K562 (cell line): ENCODE measurements at places on chromosomes 4 and X. TPM values are rescaled to one million over a fixed set of nuclear protein-coding genes. Genes with fewer than 3 reads are reported as not detected.

The TSPAN7 gene
- 0.16 and 0.18 TPM in 2 replicates for total RNA-seq

The MTHFD2L gene
- 24.6 and 27.7 TPM in 2 replicates for total RNA-seq

The DNAAF6 gene
- not detected in 2 replicates for total RNA-seq

The ARAP2 gene
- total RNA-seq: 0.18 and 0.22 TPM in 2 replicates

- peaks cover 5% of the 10 kb centered on the region; the same call in 1 of the 2 replicates for H3K27me3 ChIP-seq
- H3K4me3 ChIP-seq: no peak overlapping the region
- no peaks in the 10 kb centered on the region for H3K36me3 ChIP-seq
- no peaks in the 10 kb centered on the region for H3K4me1 ChIP-seq
- no peak overlapping the region for H3K27ac ChIP-seq
Measured at GRCh38 chr4:54714631-54715030, 56.9 kb downstream of the KIT start.

DNA sequence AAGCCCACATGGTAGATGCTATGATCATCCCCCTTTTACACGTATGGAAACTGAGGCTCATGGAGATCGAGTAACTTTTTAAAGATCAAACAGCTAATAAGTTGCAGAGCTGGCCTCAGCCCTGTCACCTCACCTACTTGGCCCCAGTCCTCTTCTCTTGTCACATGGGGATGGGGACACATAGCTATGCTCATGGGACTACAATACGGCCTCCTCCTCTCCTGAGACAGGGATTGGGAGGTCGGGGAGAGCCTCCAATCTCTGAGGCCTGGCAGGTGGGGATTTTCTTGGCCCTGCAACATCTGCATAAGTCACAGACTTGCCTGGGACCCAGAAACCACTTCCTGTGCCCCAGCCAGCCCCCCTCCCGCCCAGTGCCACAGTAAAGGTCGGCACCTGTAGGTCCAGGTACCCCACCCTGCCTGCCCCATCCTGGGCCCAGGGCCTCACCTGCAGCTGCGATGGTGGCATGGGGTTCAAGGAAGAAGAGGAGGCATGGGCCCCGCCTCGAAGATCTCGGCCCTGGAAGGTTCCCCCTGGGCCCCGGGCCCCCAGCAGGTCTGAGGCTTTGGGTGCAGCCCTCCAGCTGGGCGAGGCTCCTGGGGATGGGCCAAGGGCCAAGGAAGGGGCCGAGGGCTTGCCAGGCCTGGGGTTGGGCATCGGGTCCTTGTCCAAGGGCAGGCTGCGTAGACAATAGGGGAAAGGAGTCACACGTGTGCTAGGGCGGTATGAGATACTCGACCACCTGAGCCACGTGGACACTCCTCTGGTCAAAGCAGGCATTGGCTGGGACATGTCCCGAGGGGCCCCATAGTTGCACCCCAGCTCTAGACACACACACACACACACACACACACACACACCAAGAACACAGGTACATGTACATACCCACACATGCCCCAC is 6.4 kb downstream of the FOXP3 start:
- H3K36me3 ChIP-seq: no peaks in the 10 kb centered on the region
- no peak for DNase-seq
- H3K4me1 ChIP-seq: peaks cover 14% of the 10 kb centered on the region
- no peak overlapping the region for H3K4me3 ChIP-seq
- H3K27me3 ChIP-seq: no peaks in the 10 kb centered on the region

DNA sequence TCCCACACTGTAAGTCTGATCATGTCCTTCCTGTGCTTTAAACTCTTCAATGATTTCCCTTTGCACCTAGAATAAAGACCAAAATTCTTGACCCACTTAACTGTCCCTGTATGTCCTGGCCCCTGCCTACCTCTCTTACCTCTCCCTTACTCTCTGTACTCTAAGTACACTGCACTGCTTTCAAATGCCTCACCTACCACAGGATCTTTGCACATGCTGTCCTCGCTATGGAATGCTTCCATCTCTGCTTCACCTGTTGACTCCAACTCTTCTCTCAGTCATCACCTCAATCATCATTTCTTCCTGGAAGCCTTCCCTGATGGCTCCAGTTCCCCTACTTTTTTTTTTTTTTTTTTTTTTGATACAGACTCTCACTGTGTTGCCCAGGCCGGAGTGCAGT is 29.0 kb upstream of the SEPTIN6 start:
- no peaks in the 10 kb centered on the region for H3K27me3 ChIP-seq
- no peaks in the 10 kb centered on the region for H3K36me3 ChIP-seq
- H3K4me1 ChIP-seq: peaks cover 2% of the 10 kb centered on the region; the same call in 1 of the 3 replicates
- H3K27ac ChIP-seq: no peak overlapping the region
- H3K4me3 ChIP-seq: no peak overlapping the region

GRCh38 chrX:111511477-111511876 is at the start of gene SERTM2:
TSS of gene SERTM2 (plus strand) at chrX:111511645. CDS start at chrX:111518858, 7,213 bp downstream.
- no peaks in the 10 kb centered on the region for H3K4me1 ChIP-seq
- H3K27ac ChIP-seq: no peak within 1 kb of the TSS
- no peaks in the 10 kb centered on the region for H3K27me3 ChIP-seq
- no peaks in the 10 kb centered on the region for H3K36me3 ChIP-seq

- no peaks in the 10 kb centered on the region for H3K4me1 ChIP-seq
- no peak for DNase-seq
- no peaks in the 10 kb centered on the region for H3K36me3 ChIP-seq
- H3K4me3 ChIP-seq: no peak overlapping the region
- no peak overlapping the region for H3K27ac ChIP-seq
Measured at GRCh38 chr4:7377223-7377865, 57.4 kb downstream of the PSAPL1 start.

GRCh38 chrX:121301822-121302221 is 254.4 kb downstream of the GLUD2 start:
- no peak overlapping the region for H3K4me3 ChIP-seq
- no peaks in the 10 kb centered on the region for H3K4me1 ChIP-seq
- no peaks in the 10 kb centered on the region for H3K27me3 ChIP-seq
- DNase-seq: no peak
